Activated effector memory CD4-positive, alpha-beta T cell treated with Interleukin-2 at 50 U/mL for 16 hours (primary cell): ENCODE measurements at places on chromosomes 3 and 15.

GRCh38 chr3:125087768-125088391 is 32.1 kb upstream of the HEG1 start:
- no peak for DNase-seq

DNA sequence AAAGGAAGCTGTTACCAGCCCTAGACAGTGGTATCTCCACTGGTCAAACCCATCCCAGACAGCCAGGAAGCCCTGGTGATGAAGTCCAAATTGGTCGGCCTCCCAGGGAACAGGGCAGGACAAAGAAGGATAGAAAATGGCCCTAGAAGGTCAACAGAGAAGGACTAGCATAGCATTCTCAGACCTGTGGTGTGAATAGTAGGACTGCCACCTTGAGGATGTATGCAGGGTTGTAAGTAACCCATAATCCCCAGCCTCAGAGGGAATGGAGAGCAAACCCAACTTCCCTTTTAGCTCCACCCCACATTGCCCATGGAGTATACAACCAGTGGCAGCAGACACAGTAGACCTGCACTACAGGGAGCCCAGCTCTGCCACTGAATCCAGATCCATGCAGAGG is 68.6 kb upstream of the EIF1B start:
- DNase-seq: no peak

DNA sequence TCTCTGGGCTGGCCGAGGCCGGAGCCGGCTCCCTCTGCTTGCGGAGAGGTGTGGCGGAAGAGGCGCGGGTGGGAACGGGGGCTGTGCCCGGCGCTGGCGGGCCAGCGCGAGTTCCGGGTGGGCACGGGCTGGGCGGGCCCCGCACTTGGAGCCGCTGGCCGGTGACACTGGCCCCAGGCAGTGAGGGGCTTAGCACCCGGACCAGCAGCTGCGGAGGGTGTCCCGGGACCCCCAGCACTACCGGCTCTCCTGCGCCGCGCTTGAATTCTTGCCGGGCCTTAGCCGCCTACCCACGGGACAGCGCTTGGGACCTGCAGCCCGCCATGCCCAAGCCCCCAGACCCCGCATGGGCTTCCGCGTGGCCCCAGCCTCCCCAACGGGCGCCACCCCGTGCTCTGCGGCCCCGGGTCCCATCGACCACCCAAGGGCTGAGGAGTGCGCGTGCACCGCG is 736.3 kb upstream of the ARRDC4 start:
- no peak for DNase-seq

DNA sequence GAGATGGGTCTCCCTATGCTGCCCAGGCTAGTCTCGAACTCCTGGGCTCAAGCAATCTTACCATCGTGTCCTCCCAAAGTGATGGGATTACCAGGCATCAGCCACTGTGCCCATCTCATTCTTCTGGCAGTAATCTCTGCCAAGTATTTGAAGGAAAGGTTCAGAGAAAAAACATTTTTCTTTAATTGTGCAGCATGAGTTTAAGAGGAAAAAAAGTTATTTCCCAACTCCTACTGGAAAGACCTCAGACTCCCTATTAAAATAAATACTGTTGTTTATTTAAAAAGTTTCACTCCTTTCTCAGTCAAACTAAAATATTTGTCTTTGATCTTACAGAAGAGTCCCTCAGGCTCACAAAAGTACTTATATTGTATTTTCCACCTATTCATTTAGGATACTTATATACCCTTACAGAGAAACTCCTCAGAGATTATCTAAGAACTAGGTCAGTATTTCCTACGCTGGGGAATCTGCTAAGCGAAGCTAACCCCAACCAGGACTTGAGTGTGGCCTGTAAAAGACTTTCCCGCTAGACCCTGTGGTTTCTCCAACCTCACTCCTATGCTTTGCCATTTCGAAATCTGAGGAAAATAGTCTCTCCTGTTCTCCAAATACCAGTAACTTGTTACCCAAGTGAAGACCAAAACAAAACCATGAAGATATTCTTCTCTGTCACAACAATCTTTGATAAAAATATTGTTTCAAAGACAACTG is 28.7 kb downstream of the WWTR1 start:
- no peak for DNase-seq

- DNase-seq: no peak
Observed at GRCh38 chr3:151443583-151443982, 17.3 kb downstream of the IGSF10 start.

- DNase-seq: no peak
Observed at GRCh38 chr15:83850501-83851245, 196.8 kb downstream of the ADAMTSL3 start.

DNA sequence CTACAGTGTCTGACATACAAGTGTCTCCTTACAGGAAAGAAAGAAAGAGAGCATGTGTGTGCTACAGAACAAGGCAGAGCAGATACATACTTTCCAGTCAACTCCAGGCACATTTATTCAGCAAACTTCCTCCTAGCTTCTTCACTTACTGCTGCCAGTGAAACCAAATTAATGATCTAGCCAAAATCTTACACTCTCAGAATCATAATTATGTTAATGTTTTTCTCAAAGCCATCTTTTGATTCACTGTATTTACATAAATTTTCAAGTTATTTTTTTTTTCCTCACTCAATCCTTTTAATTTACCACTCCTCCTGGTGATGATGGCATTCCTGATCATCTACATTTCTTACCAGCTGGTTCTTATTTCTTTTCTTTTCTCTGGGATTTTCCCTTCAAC is 326.7 kb downstream of the IGSF11 start:
- DNase-seq: no peak

GRCh38 chr15:91022832-91023129 is 387 bp upstream of the VPS33B start:
- no peak for DNase-seq

DNA sequence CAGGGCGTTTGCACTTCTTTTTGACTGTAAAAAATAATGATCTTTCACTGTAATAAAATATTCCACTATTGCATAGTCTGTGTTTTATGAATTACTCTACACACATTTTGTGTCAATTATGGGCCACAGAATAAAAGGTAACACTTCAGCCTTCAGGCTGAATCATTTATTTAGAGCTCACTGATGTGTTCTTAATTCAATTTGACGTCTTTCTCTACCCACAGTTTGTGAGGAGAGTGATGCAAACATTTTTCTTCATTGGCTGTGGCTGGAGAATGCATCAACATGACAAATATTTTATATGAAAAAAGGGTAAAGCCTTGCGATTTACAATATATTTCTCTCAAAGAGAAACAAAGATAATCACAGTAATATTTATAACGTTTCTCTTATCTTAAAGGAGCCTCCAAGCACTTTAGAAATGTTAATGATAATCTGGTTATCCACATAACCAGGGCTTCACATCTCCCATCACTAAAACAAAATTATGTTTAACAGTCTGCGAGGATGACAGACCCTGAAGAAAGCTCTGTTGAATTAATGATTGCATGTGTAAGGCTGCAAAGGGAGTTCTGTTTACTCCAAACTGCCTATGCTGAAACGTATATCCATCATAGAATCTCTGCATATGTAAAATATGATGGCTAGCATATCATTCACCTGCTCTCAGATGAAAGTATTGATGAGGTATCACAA is 951.3 kb downstream of the ZPLD1 start:
- DNase-seq: no peak

DNA sequence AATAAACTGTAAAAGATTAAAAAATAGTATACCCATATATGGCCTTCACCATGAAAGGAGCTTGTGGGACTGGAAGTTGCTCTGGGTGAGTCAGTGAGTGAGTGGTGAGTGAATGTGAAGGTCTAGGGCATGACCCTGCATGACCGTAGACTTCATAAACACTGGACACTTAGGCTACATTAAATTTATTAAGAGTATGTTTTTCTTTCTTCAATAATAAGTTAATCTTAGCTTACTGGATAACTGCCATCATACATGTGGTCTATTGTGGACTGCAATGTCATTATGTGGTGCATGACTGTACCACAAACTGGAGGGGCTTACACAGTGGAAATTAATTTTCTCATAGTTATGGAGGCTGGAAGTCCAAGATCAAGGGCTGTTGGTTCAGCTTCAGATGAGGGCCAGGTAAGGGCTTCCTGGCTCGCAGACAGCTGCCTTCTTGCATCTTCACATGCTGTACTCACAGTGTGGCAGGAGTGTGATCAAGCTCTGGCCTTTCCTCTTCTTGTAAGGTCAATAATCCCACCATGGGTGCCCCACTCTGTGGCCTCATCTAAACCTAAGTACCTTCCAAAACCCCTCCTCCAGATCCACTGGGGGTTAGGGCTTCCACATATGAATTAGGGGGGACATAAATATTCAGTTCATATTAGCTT is 40.8 kb upstream of the PRR23E start:
- DNase-seq: no peak

DNA sequence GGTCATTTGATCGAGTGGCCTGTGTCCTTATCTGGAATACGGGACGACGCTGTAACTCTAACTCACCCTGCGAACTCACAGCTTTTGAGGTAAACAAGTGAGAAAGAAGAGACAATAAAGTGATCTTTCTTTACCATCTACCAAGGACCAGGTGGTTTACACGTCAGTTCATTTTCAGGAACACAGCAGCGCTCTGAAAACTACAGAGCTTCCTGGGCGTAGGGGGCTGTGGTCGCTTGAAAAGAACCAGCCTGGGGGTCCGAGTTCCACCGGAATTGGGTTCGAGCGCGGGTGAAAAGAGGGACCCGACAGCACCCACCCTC is 357 bp downstream of the KIAA1143 start:
- no peak for DNase-seq

- no peak for DNase-seq
Observed at GRCh38 chr3:54628888-54629441, 298.9 kb downstream of the LRTM1 start.

DNA sequence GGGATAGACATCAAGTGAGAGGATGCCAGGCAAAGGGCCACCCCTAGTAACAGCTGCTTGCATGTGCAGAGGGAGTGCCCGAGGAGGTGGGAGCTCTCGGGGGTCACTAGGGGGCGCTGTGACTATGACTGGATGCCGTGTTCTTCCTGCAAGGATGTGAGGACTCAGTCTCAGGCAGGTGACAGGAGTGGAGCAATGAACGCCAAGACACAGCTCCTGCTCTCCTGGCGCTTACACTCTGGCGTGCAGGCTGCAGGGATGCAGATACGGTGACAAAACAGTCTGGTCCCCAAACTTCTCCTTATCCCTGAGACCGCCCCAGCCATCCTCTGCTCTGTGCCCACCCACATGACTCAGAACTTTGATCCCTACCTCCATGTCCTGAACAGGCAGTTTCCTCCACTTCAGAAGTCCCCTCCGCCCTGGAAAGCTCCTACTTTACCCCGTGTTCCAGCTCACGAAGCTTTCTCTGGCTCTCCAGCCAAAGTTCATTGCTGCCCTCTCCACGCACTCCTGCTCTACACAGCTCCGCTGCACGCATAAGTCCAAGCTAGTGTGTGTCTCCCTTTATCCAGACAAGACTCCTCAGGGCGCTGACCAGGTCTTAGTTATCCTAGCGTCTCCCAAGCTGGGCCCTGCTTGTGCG is 14.7 kb downstream of the RHOV start:
- DNase-seq: peak; percentile 64

DNA sequence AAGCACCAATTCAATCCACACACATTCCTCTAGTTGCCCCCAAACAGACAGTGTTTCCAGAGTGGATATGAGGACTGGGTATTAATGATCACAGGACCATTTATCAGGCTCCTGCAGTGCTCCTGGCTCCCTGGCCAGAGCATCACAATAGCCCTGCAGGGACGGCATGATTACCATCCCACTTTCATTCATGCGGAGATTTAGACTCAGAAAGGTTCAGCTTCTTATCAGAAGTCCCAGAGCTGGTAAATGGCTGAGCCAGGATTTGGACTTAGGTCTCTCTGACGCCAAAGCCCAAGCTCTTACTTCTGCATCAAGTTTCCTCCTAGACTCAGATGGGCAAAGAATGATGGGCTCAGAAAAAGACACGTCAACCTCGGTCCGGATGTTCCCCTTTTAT is 2.9 kb upstream of the EPHB3 start:
- DNase-seq: no peak

DNA sequence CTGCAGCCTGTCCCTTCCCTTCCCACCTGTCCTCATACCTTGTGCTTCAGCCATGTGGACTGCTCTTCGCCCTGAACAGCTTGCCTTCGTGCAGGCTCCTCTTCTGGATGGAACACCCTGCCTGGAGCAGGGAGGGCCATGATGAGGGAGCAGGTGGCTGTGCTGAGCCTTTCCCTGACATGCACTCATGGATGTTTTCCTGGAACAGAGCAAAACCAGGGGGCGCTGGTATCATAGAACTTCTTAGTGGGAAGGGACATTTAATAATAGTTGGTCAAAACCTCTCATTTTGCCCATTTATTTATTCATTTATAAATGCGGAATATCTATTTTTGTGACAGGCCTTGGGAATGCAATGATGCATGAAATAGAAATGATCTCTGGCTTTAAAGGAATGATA is 149.3 kb downstream of the CACNA1D start:
- no peak for DNase-seq

DNA sequence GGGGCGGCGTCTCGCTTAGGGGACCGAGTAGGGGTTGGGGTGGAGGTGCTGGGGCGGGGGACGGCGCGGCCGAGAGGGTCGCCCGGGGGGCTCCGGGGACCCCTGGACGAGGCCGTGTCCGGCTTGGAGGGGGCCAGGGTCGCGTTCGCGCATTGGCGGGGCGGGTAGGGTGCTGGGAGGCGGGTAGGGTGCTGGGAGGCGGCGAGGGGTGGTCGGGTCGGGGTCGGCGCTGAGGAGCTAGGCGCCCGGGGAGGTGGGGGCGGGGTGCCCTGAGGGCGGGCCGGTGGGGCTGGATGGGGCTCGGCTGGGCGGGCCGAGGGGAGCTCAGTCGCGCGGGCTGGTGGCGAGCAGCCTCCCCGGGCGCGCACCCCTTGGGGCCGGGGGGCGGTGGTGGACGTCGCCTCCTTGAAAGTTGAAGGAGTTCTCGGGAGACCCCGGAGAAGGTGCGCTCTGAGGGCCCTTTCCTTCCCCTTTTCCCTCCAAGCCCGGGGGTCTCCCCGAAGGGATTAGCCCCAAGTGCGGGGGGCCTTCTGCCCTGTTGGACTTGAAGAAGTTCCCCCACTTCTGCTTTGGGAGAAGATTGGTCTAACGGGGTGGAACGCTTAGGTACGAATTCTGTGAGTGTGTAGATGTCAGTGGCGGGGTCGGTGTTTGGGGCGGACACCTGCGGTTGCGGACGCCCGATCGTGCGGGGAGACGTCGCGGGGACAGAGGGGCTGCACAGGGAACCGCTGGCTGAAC is 543 bp downstream of the MEF2A start:
- DNase-seq: no peak

DNA sequence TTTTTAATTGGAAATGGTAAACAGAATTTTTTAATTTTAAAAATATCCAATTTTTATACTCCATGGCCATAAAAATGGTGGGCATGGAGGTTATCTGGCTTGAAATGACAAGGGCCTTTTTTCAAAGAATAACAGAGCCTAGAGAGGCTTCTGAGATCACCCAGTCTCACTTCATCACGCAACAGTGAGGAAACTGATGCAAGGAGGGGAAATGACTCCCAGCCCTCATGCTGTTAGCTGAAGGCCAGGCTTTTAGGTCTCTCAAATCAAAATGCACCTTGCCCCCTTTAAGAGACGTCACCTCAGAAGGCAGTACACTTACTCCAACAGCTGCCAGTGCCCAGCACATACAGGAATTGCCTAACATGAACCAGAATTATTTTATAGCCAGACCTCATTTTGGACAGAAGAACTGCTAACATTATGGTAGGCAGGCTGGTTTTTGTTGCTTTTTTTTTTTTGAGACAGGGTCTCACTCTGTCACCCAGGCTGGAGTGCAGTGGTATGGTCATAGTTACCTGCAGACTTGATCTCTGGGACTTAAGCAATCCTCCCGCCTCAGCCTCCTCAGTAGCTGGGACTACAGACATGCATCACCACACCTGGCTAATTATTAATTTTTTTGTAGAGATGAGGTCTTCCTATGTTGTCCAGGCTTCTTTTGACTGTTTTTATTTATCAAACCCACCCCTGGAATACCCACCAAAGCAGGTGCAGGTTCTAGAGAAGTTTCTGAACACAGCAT is 9.1 kb downstream of the RAB43 start:
- no peak for DNase-seq
